ENCODE measurements at places on chromosomes 6 and 20.

- DNase-seq: no peak
Observed at GRCh38 chr6:37244430-37245310, 12.9 kb upstream of the TBC1D22B start.

- DNase-seq: no peak
Observed at GRCh38 chr20:16387666-16388065, 185.6 kb downstream of the KIF16B start.

DNA sequence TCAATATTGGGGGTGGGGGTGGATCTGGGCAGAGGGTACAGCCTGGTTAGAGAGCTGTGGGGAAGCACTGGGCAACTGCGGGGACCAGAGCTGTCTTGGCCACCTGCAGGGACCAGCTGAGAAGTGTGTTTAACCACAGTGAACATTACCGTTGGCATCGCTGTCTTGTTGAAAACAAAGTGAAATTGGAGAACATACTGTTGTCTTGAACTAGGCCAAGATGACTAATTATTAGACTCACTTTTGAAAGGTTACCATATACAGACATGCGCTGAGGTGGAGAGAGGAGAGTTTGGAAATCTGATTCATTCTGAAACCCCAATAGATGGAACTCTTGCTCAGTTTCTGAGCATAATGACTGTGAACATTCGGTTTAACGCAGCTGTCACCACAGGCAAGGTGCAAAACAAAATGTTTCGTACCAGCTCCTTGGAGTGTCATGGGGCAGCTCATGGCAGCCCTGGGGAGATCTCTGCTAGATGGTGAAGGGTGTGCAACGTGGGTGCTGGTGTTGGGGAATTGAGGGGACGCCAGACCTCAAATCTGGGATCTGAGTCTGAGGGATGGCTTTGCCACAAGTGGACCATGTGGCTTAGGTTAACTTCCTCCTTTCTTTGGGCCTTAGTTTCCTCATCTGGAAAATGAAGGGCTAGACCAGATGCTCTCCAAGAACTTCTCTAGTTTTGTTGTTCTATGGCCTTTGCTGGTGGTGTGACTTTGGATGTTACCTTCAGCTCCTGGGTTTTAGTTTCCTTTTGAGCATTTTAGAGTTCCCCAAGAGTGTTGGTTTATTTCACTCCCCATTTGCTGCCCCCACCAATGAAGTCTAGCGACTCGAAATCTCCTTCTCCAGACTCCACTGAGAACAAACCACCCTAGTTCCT is 24.6 kb upstream of the GTSF1L start:
- no peak for DNase-seq

GRCh38 chr6:110628330-110628729 is 151.9 kb upstream of the SLC22A16 start:
- DNase-seq: no peak

- no peak for DNase-seq
Observed at GRCh38 chr20:43189554-43190331, at the start of gene PTPRT. Gene PTPRT, minus strand, starts transcription at chr20:43189906. Its CDS starts 173 bp downstream, at chr20:43189733.

GRCh38 chr6:53347250-53347920 is 1.4 kb downstream of the ELOVL5 start:
- DNase-seq: peak; percentile 65

GRCh38 chr20:33005908-33006775 is 1.4 kb upstream of the BPIFB2 start:
- DNase-seq: no peak

- peak; percentile 32 for DNase-seq
Observed at GRCh38 chr6:108635505-108636226, 74.9 kb downstream of the FOXO3 start.

- peak; percentile 55 for DNase-seq
Observed at GRCh38 chr6:138428944-138429598, 25.0 kb downstream of the HEBP2 start.

DNA sequence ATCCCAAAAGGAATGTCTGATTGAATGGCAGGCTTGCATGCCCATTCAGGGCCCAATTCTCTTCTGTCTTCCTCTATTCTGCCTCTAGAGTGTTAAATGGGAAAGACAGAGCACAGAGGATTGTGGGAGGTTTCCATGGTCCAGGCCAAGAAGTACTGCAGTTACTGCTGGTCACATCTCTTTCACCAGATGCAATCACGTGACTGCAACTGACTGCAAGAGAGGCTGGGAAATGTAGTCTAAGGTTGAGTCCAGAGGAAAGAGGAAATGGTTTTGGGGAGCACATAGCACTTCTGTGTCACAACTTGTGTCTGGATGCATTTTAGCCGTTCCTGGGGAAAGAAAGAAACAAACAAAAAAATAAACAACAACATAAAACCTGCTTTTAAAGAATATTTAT is 336.4 kb upstream of the BTBD3 start:
- no peak for DNase-seq

DNA sequence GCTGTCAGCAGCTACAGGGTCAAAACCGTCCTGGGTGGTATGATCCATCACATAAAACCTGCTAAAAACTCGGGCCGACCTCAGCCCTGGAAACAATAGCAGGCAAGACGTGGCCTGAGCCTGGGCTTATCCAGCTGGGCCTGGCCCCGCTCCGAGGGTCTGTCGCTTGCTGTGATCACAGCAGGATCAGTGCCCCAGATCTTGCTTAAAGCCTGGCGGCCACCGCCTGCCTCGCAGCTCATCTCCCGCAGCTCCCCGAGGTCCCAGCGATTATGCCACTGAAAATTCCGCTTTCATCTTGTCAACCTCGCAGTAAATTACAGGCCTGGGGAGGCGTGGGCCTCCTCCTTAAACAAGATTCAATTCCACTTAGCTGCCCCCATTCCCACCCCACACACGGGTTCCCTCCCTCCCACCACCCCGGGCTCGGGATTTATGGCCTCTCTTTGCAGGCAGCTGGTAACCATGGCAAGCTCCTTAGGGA is 40.1 kb downstream of the CDH22 start:
- DNase-seq: no peak

GRCh38 chr20:24321973-24322372 is 147.5 kb upstream of the SYNDIG1 start:
- DNase-seq: no peak

DNA sequence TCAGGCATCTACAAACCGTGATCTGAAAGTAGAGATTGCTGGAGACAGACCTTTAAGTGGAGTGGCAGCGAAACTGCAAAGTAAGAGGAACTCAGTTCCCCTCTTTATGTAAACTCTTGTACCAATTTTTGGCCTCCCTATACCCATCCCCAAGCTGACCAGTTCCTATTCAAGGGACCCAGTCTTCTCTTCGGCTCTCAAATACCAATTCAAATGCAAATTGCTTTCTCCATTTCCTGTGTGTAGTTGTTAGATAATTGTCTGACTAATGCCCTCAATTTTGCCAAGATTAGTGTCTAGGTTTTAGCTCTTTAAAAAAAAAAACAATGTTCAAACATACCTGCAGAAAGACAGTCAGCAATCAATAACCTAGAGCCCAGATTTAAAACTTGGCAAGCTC is 150.9 kb downstream of the EYA4 start:
- DNase-seq: no peak

DNA sequence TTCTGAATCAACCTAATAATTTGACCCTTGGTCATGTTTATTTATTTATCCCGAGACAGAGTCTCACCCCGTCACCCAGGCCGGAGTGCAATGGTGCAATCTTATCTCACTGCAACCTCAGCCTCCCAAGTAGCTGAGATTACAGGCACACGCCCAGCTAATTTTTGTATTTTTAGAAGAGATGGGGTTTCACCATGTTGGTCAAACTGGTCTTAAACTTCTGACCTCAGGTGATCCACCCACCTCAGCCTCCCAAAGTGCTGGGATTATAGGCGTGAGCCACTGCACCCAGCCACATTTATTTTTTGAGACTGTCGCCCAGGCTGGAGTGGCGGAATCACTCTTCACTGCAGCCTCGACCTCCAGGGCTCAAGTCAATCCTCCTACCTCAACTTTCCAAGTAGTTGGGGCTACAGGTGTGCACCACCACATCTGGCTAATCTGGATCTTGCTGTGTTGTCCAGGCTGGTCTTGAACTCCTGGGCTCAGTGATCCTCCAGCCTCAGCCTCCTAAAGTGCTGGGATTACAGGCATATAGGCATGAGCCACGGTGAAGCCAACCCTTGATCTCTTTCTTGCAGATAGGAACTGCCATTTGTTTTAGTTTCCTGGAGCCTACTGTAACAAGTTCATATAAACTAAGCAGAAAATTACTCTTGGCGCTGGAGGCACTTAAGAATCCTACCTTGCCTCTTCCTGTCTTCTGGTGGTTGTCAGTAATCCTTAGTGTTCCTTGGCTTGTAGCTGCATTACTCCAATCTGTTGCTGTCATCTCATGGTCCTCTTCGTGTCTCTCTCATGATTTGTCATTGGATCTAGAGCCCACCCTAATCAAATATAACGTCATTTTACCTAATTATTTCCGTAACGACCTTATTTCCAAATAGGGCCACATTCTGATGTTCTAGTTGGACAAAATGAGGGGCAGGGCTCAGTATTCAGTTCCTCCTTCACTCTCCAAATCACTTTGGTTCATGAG is 2.3 kb downstream of the RPS18 start:
- DNase-seq: no peak

DNA sequence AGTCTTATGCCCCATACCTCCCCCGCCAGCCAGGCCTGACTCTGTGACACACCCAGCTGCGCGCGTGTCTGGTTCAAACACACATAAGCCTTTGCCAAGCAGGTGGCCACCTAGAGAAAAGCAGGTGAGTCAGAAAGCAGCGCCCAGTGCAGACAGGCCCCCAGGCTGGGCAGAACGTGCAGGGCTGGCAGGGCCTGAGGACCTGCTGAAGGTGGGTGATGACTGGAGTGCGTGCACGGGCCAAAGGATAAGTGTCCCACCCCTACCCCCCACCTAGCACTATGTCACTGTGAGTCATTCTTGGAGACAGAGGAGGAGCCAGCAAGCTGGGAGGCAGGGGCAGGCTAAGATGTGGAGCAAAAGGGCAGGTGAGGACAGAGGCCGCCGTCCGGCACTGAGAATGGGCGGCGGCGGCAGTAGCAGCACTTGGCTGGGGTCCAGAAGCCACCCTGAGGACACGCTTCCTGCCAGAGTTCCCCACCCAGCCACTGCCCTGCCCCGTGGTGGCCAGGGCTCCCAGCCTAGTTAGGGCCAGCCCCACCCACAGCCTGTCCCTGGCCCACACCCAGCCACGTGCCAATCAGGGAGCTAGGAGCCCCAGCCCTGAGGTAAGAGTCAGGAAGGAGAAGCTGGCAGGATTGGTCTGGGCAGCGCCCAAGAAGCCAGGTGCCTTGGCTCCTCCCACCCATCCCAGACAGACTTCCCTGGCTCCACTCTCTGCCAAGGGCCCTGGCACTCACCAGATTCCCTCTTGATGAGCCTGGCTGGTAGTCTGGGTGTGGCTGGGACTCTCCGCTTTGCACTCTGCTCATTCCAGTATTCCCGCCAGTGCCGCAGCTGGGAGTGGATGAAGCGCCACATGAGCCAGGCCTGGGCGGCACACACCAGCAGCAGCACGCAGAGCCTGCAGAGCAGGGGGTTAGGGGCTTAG is 72.7 kb downstream of the TRAM2 start:
- DNase-seq: no peak

- no peak for DNase-seq
Observed at GRCh38 chr6:5778317-5778857, 228.3 kb downstream of the NRN1 start.

GRCh38 chr6:36728289-36729160 is 30.9 kb downstream of the RAB44 start:
- no peak for DNase-seq

GRCh38 chr6:83215131-83216047 is 22.2 kb downstream of the RWDD2A start:
- DNase-seq: peak; percentile 49

- no peak for DNase-seq
Observed at GRCh38 chr20:61629602-61630390, 377.7 kb downstream of the CDH4 start.

GRCh38 chr6:134249759-134250602 is 67.9 kb downstream of the SGK1 start:
- DNase-seq: no peak

- no peak for DNase-seq
Observed at GRCh38 chr20:21074605-21075336, 31.4 kb downstream of the LINC00237 start.

DNA sequence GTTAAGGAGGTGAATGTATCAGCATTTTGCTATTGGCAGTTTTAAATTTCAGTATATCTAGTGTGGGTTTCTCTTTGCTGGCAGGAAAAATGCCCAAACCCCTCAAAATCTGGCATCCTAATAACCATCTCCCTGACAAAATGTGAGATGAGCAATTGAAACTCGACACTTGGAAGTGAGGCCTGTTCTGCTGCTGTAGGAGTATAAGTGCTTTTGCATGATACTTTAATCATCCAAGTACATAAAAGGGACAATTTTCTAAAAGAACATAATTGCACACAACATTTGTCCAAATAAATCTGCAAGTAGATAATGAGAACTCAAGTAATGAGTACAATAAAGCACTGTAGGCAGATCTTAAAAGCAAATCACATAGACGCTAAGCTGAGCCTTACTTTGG is 36.5 kb downstream of the LAMP5 start:
- DNase-seq: no peak

GRCh38 chr6:70531133-70531532 is 35.6 kb upstream of the SDHAF4 start:
- no peak for DNase-seq

GRCh38 chr6:111105578-111105977 is 18.3 kb downstream of the SLC16A10 start:
- DNase-seq: no peak

- DNase-seq: no peak
Observed at GRCh38 chr6:5025911-5026819, 22.3 kb upstream of the RPP40 start.

GRCh38 chr6:96675597-96675996 is 112.7 kb downstream of the FHL5 start:
- no peak for DNase-seq

GRCh38 chr6:25193460-25194171 is 85.6 kb upstream of the CARMIL1 start:
- DNase-seq: no peak

DNA sequence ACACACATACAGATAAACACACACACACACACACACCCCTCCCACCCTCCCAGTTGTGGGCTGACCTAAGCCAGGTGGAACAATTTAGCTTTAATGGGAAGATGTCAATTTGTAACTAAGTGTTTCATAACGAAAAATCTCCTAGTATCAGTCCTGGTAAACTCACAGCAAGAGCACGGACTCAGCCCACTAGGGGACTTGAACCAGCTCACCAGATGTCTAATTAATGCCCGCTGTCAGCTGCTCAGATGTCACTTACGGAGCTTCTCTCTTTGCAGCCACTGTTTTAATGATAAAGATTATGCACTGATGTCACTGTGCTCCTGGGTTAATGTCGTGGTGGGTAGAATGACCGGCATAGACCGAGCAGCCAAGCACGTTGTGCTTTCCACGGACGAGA is 116.6 kb upstream of the INSM1 start:
- no peak for DNase-seq

DNA sequence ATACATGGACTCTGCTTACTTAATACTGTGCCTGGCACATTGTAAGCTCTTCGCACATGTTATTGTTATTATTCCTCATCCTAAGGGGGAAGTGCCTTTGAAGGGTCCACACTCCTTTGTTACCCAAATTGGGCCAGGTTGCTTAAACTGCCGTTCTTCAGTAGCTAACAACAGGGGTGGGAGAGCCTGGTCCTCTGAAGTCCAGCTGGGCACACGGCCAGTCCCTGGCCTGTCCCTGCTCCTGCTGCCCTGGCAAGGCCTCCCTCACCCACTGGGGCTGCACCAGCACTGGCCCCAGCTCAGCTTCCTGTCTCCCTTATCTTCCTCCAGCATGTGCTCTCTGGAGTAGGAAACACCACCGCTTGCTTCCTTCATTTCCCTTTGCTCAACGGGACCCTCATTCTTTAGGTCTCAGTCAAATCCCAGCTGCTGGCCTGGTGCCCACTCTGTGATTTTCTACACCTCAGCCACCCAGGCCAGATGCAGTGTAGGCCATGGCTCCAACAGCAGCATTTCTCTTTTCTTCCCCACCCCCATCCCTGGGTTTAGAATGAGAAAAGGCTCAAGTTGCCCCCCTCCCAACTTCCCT is 5.5 kb upstream of the PROCR start:
- no peak for DNase-seq
